ENCODE measurements at places on chromosomes 7 and 10.

DNA sequence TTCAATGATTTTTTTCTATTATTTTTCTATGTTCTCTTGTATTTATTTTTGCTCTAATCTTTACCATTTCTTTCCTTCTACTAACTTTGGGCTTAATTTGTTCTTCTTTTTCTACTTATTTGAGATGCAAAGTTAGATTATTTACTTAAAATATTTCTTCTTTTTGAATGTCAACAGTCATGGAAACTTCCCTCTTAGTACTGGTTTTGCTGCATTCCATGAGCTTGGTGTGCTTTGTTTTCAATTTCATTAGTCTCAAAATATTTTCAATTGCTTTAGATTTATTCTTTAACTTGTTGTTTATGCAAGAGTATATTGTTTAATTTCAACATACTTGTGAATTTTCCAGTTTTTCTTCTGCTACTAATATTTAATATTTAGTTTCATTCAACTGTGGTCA, 230.4 kb downstream of the LRRTM3 start:
- DNase-seq: no peak

- DNase-seq: no peak
These were observed 158.8 kb upstream of the TMEM229A start for GRCh38 chr7:124191713-124192112.

DNA sequence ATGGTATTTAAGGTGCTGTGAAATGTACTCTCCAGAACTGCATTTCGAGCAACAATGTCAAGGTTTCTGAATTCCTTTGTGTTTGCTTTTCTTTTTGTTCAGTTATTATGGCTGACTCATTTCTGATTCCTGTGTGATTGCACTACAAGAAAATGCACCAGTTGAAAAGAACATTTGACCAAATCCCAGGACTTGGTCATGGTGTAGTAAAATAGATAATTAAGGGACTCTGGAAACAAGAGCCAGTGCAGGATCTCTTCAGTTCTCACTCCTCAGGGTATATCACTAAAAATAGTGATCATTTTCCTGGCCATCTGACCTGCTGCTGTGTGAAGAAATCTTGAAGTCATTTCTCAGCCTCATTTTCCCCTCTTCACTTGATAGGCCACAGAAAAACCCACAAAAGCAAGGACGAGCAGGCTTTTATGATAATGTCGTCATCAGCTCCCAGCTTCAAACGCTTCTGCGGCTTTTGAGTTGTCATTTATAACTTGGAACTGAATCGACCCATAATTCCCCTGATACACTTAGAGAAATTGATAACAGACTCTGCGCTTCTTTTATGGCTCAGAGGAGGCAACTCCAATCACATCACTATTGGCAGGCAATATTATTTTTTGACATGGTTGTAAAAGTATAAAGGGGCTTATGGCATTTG, 274.7 kb downstream of the HDAC9 start:
- no peak for DNase-seq

DNA sequence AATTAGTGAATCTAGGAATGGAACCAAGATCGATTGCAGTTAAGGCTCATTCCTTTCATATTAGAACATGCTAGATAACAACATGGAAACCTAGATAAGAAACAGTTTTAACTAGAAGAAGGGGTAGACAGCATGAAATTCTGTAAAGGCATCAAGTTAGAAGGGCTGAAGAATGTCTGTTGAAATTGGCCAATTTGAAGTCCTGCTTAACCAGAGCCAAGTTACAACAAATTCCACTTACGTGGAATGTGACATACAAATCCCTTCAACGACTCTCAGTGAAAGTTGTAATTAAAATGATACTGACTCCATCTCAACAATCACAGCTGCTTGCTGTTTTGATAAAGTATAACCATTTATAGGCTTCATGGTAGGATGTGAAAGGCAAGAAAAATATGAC, 1065.7 kb downstream of the DNAJB9 start:
- DNase-seq: no peak

- DNase-seq: no peak
These were observed 107.0 kb downstream of the HIP1 start for GRCh38 chr7:75631711-75632110.
